NCI-H1694 (cell line): ENCODE measurements at places on chromosomes 4 and X.

DNA sequence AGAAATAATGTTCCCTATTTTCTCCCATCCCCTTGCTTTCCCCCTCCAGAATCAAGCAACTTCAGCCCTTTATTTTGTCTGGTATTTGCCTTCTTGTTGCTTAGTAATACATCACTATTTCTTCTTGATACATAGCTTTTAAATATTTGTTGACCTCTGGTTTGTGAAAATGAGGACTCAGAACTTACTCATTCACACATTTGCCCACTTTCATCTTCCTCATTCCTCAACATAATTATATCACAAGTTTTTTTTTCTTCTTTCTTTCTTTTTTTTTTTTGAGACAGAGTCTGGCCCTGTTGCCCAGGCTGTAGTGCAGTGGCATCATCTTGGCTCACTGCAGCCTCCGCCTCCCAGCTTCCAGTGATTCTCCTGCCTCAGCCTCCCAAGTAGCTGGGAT is 28.9 kb upstream of the NDUFC1 start:
- no peak for DNase-seq

DNA sequence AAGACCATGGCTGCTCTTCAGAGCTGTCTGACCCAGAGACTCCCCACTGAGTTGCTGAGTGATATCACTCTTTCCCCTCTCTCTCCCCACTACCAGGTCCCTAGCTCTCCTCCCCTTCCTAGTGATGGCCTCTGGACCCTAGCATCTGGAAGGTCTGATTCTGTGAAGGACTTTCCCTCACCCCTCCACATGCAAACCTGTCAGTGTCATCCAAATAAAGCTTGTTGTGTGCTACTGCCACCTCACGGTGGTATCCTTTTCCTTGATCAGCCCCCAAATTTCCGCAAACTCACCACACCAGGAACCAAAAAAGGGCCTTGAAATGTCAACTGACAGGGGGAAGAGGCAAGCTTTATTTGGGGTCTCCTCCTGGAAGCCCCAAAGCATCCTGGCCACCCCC is 500.2 kb downstream of the IDS start:
- DNase-seq, result peak; percentile 2

- DNase-seq, result no peak
Measured at GRCh38 chrX:40418813-40419195, 162.0 kb upstream of the ATP6AP2 start.

DNA sequence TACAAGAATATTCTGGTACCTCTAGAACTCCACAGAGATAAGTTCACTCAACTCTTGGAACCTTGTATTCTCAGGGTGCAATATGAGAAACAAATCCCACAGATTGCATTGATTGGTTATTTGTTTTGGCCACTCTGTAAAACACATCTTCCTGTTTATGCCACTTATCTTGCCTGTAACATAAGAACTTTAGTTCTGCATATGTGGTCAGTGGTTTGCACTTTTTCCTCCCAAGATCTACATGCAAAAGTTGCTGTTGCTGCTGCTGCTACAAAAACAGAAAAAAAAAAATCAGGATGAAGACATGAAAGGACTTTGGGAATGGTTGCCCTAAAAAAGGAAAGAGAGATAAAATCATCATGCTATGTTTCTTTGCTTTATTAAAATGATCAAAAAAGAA is 9.6 kb downstream of the ODAPH start:
- no peak for DNase-seq

DNA sequence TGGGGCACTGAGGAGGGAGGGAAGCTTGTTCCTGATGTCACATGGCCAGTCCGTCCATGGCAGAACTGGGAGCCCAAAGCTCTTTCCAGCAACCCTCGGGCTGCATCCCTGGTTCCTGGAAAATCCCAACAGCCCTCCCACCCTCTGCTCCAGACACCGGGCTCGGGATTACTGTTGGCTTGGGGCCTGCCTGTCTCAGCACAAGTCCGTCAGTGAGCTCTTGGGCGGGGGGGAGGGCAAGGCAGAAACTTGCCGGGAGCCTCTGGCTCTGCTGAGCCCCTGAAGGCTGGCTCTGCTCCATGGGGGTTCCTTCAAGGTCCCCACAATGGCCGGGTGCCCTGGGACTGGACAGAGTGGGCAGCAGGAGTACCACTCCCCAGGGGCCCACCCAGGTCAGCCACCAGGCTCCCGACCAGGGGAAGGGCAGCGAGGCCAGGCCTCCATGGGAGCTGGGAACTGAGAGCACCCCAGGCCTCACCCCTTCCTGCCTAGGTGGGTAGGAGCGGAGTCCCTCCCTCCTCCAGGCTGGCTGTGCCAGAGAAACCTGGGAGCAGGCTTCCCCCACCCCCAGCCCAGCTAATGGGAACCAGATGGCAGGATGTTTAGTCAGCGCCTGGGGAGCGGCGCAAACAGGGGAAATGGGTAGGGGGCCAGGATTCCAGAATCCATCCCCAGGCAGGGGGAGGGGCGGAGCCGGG is 6.4 kb upstream of the HAUS7 start:
- DNase-seq, result peak; percentile 81
